Cortex of kidney (tissue), 1 donor: ENCODE measurements at places on chromosomes 2 and 18.

DNA sequence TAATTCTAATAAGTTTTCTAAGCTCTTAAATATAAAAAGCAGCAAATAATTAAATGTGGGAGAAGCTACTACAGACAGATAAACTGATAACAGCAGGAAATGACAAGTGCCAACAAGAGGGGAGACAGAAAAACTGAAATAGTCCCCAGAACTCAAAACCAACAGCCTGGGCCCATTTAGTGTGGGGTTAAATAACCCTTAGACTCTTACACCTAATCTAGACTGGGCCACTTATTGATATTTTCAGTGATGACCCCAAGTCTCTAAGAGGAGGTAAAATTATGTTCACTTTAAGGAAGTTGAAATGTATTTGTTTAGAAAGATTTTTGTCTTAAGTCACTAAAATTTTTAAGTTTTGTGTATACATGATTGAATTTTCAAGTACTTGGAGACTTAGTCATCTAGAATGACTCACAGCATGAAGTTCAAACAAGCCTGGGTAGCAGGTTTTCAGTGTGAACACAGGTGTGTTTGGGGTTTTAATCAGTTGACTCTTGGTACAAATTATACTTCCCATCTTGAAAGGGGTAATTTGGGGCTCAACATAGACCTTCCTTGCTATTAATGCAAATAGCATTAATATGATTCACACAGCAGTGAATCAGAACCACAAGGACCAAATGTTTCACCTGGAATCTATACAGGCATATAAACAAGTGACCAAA, 54.9 kb upstream of the MYO3B start:
- DNase-seq: no peak

DNA sequence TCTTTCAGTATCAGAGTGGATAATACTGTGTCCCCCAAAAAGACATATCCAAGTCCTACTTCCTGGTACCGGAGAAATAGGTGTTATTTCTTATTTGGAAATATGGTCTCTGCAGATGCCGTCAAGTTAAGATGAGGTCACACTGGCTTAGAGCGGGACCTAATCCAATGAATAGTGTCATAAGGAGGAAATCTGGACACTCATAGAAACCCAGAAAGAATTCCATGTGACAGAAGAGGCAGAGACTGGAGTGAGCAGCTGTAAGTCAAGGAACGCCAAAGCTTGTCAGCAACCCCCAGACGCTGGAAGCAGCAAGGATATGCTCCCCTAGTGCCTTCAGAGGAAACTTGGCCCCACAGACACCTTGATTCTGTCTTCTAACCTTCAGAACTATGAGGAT, 69.8 kb downstream of the CCBE1 start:
- DNase-seq: no peak

GRCh38 chr2:144849612-144850011, 329.7 kb upstream of the ZEB2 start:
- no peak for DNase-seq

- no peak for DNase-seq
These were observed 103.7 kb upstream of the DNMT3A start for GRCh38 chr2:25445464-25445863.

GRCh38 chr2:196750977-196751631, 48.4 kb downstream of the GTF3C3 start:
- DNase-seq: no peak

DNA sequence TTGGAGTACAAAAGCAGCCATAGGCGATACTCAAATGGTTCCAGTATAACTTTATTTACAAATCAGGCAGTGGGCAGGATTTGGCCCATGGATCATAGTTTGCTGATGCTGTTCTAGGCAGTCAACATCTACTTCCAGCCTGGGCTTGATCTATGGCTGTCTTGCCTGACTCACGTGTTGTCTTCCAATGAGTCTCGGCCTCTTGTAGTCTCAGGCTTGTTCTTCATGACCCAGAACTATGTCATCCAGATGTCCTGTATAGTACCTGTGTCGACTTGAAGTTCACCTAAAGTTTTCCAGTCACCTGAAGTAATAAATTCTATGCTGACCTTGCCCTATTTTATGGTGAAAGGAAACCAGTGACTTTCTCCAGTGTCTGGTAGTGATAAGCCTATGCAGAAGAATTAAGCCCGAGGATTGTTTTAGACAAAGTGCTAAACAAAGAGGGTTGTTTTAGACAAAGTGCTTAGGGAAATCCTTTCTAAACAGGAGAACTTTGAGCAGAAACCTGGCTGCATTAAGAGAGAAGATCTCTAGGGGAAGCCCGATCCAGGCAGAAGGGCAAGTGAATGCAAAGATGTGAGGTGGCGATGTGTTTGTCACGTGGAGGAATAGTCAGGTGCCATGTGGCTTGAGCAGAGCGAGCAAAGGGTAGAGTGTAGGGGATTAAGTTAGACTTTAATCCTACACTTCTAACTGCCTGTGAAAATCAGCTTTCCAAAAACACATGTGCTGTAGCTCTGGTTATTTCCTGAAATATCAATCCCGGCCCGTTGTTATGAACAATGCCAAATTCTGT, 8.5 kb upstream of the THNSL2 start:
- DNase-seq: no peak
